Calu3 (cell line): ENCODE measurements at places on chromosomes 16 and 17.

- no peak for DNase-seq
These were observed 79.1 kb upstream of the HNF1B start for GRCh38 chr17:37823996-37824395.

DNA sequence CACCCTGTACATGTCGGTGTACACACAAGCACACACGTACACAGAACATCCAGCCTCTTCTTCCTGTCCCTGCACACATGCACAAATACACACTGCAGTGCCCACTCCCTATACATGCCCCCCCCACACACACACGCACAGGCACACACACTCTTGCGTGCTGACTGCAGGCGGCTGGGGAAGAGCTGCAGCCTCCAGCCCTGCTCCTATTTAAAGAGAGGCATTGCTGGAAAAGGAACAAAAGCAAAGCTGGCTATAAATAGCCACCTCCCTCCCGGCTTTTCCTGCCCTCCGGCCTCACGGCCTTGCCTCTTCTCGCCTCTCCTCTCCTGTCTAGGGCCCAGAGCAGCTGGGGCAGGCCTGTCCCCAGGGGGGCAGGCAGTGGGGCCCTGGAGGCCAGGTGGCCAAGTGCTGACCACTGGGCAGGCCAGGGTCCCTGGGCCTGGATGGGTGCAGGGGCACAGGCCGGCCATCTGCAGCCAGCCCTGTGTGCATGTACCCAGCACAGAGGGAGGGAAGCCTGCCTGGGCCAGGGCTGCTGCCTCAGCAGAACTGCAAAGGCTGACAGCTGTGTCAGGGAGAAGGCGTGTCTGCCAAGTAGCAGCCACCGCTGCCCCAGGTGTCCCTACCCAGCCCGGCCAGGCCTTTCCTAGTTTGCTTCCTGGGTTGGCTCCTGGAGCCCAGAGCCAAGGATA, 25.4 kb downstream of the RTN4RL1 start:
- peak; percentile 37 for DNase-seq

GRCh38 chr16:13394488-13394887, 493.1 kb downstream of the SHISA9 start:
- DNase-seq = no peak

DNA sequence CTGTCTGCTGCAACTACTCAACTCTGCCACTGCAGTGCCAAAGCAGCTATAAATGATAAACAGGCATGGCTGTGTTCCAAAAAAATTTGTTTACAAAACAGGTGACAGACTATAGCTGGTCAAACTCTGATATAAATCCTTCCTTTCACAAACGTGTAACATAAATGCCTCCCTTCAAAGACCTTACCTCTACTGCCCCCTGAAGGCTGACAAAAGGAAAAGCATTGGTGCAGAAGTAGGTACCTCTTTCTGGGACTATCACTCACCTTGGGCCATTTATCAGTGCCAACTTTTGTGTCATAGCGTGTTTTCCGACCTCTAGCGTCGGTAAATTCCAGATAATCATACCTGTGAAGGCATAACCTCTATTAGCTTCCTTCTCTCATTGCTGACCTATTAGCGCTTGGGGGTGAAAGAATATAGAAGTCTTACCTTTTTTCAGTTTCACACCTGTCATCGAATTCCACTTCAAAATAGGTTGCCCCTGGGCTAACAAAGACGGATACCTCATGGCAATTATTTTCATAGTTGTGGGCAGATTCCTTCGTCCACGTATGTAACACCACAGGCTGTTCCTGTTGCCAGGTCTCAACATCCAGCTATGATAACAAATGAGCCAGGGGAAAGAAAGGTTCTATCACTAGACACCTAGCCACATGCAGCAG, 67.9 kb downstream of the ZZEF1 start:
- DNase-seq = peak; percentile 23

- DNase-seq = no peak
These were observed 15.2 kb downstream of the ALOX12B start for GRCh38 chr17:8072341-8072728.

GRCh38 chr16:20621406-20621805, 45.2 kb upstream of the ACSM2B start:
- no peak for DNase-seq

DNA sequence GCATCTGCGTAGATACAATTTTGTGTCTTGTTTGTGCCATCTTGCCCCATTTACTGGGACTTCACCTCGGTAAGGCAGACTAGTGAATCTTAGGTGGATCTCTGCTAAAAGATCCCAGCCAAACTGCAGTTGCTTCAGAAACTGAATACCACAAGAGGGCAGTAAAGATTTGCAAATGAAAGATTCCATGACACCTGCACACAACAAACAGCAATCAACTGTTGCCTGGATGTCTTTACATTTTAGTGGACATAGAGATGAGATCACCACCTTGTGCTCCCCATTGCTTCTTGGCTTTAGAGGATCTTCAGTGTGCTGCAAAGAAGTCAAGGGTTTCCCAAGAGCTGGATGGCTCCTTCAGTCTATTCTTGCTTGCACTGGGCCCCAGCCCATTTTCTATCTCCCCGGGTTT, 119.2 kb upstream of the CACNG5 start:
- peak; percentile 32 for DNase-seq

GRCh38 chr17:35716897-35717465, 14.5 kb upstream of the RASL10B start:
- no peak for DNase-seq

- DNase-seq = no peak
These were observed 6.0 kb downstream of the KRT15 start for GRCh38 chr17:41512546-41513167.

GRCh38 chr17:16048811-16049449, 49.3 kb downstream of the TTC19 start:
- no peak for DNase-seq

- no peak for DNase-seq
These were observed 314 bp upstream of the ITGA2B start for GRCh38 chr17:44389723-44390202.

DNA sequence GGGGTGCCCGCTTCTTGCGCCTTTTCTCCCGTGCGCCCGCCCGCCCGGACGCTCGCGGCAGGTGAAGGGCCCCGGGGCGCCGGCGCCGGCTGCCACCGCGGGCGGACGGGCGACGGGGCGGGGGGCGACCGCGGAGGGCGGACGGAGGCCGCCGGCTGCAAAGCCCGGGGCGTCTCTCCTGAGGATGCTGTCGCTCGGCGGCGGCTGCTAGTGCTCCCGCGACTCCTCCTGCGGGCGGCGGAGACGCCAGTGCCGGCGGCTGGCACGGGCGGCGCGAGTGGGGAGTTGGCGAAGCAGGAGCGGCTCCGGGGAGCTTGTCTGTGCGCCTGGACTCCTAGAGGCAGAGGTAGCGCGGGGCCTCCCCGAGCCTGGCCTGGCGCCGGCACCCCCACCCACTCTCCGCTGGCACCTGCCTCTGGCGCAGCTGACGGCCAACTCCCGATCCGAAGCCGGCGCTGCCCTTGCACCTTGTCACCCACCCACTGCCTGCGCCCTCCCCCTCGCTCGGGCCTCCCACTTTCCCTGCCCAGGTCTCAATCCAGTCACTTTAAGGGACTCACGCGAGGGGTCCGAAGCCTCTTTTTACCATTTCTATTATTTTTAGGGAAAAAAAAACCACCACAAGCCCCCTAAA, at the start of gene FAM20A:
FAM20A (minus strand) TSS at position 437 of the 634 bp plus-strand sequence. CDS start 701 bp downstream, outside the sequence.
- DNase-seq = peak; percentile 50

GRCh38 chr17:59510611-59511010, 54.8 kb upstream of the DHX40 start:
- no peak for DNase-seq

DNA sequence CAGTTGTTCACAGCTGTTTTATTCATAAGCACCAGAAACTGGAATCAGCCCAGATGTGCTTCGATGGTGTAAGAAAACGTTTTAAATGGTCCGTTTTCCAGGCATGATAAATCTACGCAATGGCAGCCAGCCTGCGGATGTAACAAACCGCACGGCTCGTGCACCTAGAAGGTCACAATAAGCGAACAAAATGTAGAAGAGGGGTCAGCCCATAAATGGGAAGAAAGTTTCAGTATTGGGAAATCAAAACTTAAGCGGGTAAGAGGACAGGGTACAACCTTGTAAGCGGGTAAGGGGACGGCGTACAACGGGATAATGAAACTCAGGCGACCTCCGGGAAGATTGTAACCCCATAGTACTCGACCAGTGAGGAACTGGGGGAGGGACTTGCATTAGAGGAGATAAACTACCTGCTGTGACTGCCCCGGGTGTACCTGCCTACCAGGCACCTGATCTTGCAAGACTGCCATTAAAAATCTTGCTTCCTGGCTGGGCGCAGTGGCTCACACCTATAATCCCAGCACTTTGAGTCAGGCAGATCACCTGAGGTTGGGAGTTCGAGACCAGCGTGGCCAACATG, 66.6 kb downstream of the ANKRD11 start:
- DNase-seq = no peak

DNA sequence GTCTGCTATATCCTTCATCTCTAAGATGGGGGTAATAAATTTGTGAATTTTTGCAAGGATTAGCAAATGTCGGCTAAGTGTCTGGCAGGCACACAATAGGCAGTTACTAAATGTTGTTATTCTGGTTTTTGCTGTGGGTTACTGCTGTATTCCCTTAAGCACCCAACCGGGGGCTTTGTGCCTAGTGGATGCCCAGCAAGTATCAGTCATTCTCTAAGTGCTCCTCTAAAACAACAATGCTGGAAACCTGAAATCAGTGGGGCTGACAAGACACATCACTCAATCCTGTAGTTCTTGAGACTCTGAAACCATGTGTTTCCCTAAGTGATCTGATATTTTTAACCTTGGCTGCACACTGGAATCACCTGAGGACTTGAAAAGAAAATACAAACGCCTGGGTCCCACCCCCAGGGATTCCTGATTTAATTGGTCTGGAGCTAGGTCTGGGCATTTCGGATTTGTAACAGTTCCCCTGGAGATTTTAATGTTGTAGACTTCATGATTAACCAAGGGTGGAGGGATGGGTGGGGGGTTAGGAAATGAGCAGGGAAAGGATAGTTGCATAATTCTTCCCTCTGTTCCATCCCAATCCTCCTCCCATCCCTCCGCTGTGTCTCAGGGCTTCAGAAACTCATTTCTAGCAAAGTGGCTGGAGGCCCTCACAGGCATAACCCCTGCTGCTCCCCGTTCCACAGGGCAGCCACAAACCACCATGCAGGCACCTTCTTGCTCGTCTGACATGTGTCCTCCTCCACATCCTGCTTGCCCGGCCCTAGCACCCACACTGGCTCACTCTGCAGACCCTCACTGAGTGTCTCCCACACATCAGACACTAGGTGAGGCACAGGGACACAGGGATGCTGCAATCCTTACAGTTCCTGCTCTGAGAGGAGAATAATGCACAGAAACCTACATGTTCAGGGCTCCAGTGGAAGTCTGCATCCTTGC, 61.7 kb upstream of the LYRM9 start:
- no peak for DNase-seq

GRCh38 chr17:59607817-59608403, 11.8 kb upstream of the CLTC start:
- no peak for DNase-seq

DNA sequence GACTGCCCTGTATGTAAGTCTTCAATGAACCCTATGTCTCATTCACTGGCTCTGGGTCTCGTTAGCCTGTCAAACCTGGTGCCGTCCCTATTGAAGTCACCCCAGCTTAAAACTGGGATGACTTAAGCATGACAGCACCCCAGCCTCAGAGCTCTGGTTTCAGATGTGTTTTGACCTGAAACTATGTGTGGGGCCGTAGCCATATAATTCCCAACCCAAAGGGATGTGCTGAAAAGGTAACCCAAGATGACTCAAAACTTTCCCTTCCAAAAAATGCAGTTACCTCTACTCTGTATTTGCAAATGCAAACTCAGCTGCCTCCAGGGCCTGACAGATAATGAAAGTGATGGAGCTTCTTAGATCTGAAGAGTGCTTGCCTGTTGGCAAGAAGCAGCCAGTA, 478.3 kb upstream of the ERCC4 start:
- DNase-seq = no peak

- no peak for DNase-seq
These were observed 43.6 kb downstream of the RNF157 start for GRCh38 chr17:76196675-76197074.

DNA sequence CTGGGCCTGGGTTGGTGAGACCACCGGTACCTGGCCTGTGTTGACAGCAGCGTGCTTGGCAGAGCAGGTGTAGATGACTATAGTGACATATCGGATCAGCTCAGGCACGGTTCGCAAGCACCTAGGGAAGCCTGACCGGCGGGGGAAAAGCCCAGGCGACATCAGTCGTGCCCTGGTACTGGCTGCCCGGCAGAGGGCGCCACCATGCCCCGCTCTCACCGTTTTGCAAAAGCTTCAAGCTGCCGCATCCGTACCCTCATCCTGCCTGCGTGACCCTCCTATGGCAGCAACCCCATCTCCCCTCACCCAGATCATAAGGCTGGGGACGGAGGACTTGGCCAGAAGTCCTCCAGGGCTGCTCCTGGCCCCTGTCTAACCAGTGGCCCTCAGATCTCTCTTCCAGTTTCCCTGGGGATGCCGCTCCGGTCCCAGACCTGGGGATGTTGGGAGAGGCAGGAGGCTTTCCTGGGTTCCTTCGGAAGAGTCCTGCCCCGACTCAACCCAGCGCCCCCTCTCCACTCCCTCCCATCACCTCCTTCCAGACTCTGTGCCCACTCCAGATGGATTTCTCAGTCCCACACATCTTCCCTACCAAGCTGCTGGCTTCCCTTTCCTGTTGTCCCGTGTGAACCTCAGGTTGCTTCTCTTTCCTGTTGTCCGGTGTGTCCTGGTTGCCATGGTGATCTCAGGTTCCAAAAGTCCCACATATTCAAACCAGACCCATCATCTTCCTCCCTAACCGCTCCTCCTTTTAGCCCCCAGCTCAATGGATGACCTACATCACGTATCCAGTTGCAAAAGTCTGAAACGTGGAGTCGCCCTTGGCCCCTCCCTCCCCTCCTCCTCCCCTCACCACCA, 13.7 kb downstream of the ALOX12B start:
- peak; percentile 78 for DNase-seq

- no peak for DNase-seq
These were observed 23.3 kb downstream of the PIMREG start for GRCh38 chr17:6467567-6467966.

GRCh38 chr16:2040787-2041522, 6.7 kb downstream of the NTHL1 start:
- peak; percentile 84 for DNase-seq

- DNase-seq = peak; percentile 43
These were observed 15.0 kb upstream of the C17orf58 start for GRCh38 chr17:68011199-68011665.

- no peak for DNase-seq
These were observed 713 bp downstream of the RHOT2 start for GRCh38 chr16:668519-669171.

DNA sequence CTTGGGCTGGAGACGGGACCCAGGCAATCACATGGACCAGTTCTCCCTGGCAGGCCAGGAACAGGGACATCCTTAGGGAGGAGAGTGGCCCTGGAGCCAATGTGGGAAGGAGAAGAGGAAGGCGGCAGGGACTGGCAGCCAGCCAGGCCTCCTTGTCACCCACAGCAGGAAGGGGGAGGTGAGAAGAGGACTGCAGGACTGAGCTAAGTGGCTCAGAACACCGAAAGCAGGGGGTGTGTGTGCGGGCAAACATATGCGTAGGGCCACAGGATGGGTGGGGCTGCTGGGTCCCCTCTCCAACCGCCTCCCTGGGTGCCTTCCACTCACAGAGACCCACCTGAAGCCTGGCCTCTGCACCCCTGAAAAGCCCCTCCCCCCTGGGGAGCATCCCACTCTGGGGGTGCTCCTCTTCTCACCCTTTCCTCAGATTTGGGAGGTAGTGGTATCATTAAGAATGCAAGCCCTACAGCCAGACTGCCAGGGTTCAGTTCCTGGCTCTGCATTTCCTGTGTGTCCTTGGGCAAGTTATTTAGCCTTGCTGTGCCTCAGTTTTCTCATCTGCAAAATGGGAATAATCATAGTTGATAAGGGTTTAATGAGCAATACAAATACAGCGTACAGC, 8.1 kb downstream of the PNMT start:
- peak; percentile 100 for DNase-seq
